ENCODE measurements at places on chromosomes 3 and 15.
A peak's percentile ranks its signal among the peaks of the same experiment; 100 is the strongest.

- DNase-seq = no peak
Observed at GRCh38 chr3:179948740-179949139, 88.0 kb downstream of the PEX5L start.

DNA sequence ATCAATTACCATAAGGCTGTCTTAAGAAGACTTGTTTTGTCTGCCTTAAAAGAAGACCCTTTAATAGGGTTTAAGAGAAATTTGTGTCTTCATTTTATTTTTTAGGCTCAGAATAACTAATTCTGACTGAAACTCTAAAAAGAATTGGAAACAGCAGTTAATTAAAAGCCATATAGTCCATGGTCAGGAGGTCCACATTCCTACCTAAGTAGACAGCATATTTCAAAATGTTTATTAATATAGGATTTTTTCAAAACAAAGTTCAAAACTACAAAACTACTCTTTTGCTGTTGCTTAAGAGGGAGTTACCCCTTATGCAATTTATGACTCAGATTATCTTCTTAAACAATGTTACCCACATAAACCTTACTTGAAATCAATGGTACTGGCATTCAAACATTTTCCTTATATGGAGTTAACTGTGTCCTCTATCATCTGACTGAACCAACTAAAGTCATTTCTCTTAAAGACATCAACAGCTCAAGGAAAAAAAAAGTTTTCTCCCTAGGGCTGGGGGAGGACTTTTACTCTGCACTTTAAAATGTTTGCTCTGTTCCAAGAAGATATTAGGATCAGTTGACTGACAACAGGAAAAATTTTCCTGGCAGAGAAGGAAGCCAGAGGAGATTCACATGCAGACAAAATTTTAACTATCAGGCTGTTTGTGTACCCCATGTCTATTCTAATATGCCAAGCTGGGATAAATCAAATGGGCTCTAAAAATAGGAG is 56.8 kb upstream of the NANOGP8 start:
- DNase-seq = no peak

GRCh38 chr3:175278680-175279079 is 419.5 kb downstream of the NAALADL2 start:
- DNase-seq = no peak

DNA sequence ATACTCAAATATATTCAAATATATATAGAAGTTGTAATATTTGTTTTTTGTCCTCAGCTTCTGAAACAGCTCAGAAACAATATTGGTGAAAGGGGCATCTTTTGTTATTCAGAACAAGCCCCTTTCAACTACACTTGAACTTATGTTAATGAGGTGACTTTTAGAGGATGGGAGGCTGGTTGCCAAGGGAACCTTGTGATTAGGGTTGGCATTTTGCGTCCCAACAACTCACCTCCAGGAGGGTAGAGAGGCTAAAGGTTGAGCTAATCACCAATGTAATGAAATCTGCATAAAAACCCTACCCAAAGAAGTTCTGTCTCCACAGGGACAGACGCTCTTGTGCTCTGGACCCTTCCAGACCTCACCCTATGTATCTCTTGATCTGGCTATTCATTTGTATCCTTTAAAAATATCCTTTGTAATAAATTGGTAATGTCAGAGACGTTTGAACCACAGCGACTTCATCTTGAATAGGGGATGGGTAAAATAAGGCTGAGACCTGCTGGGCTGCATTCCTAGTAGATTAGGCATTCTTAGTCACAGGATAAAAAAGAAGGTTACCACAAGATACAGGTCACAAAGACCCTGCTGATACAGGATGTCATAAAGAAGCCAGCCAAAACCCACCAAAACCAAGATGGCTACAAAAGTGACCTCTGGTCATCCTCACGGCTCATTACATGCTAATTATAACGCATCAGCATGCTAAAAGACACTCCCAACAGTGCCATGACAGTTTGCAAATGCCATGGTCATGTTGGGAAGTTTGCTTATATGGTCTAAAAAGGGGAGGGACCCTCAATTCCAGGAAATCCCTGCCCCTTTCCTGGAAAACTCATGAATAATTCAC is 111.1 kb downstream of the FMN1 start:
- DNase-seq = no peak

GRCh38 chr15:70347321-70348225 is 249.9 kb upstream of the TLE3 start:
- no peak for DNase-seq

DNA sequence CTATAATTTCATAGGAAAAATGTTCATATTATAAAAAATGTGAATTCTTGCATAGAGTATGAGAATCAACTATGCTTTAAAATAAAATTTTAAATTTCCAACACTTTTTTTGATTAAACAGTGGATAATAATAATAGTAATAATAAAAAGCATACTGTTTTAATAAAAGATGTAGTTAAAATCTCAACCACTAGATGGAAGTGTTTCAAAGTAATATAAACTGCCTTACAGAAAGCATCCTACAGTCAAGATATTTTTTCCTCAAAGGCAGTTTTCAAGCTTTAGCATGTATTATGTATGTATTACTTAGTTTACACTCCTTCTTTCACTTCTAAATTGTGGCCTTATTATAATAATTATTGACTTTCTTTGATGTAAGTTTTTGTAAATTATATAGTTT is 217.5 kb downstream of the CHL1 start:
- no peak for DNase-seq

DNA sequence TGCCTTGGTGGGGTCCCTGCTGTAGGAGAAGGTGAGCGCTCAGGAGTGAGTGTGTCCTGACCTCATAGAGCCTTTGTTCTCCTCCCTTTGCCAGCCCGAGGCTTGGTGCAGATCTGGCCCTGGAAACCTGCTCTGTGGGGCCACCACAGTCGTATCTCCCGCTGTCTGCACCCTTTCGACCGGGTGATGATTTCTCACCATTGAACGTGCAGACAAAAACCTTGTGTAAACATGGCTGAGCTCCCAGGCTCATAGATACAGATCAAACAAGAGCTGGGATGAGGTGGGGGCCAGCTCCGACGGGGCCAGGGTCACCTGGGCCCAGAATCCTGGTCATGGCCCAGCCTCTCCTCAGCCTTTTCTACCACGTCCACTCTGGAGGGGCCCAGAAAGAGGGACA is 34.6 kb upstream of the ESYT3 start:
- DNase-seq = peak; percentile 55

DNA sequence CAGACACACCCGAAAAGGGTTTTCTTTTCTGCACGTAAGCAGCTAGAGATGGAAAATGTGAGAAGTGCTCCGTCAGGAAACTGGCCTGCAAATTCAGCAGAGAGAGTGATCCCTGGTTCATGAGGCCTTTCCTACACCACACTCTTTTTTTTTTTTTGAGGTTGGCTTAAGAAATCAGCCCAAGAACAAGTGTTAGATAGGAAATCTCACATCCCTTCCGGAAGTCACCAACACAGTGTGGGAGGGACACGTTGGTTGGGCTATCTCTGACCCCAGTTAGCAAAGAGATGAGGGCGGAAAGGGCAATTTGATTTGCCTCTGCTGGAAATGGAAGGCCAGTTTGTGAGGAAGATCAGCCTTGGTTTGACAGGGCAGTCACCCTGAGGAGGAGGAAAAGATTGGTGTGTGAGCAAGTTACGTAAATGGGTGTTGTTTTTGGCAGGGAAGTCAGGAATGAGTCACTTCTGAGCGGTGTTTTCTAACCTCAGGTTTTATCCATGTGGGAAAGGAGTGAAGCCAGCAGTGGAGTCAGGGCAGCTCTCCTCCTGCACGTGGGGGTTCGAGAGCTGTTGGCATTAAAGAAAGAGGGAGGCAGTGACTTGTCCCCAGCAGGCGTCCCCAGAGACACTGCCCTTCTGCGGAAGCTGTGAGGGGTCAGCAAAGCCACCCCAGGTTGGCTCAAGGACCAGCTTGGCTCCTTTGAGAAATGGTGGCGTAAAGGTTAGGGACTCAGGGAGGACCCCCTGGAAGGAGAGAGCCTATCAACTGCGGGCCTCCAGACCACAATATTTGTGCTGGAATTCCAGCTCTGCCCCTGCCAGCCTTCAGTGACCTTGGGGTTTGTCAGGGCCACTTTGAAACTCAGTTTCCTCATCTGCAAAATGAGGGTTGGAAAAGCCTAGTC is 237.6 kb upstream of the BHLHE40 start:
- DNase-seq = no peak

- DNase-seq = no peak
Observed at GRCh38 chr15:77527831-77528231, 104.9 kb downstream of the LINGO1 start.
